ENCODE measurements at places on chromosomes 2 and 18.

DNA sequence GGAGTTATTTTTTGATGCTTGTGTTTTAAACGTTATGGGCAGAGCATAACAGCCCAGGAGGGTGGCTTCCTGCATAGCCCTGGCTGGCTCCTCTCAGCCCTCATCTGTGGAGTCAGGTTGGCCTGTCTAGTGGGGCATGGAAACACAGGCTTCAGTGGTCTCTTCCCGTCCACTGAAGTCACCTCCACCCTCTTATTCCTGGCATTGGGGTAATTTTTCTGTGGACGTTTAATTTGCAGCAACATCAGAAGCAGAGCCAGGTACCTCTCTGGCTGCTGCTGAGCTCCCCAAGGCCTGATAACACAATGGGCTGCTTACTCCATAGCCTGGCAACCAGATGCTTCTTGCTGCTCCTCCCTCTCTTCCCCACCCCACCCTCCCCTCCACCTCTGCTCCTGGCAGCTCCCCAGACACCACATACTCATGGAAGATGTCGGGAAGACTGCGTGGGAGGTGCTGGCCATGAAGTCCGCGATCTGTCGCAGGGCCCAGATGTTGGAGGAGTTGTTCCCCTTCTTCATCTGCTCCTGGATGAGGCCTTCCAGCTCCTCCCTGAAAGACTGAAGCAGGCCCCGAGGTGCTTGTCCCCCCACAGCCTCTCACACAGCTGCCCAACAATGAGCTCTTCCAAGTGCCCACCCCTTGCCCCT is 64.0 kb downstream of the ADD2 start:
- DNase-seq: no peak

GRCh38 chr2:119841550-119841949 is 81.8 kb downstream of the PTPN4 start:
- no peak for DNase-seq

- no peak for DNase-seq
These were observed 103.8 kb downstream of the GAREM1 start for GRCh38 chr18:32366586-32367538.

- DNase-seq: no peak
These were observed 674.9 kb upstream of the FANCL start for GRCh38 chr2:58916063-58916462.

- no peak for DNase-seq
These were observed 5.9 kb downstream of the NFATC1 start for GRCh38 chr18:79401494-79402208.

- DNase-seq: no peak
These were observed 44.7 kb downstream of the AFTPH start for GRCh38 chr2:64568836-64569235.

DNA sequence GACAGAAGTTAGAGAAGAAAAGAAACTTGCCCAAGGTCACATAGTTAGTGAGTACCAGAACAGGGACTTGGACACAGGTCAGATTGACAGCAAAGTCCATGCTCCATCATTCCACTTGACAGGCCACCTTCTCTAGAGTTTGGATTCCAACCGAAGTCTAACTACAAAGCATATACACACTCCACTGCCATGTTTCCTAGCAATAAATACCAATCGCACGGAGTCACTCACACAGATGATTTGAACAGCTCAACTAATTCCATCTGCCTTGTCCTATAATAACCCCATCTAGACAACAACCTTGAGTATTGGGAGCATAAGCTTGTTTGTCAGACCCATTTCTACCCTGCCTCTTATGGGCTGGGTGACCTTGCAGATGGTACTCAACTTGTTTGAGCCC is 334.6 kb upstream of the MGAT5 start:
- no peak for DNase-seq

GRCh38 chr18:10928011-10928771 is 221.2 kb downstream of the PIEZO2 start:
- no peak for DNase-seq

GRCh38 chr2:134502104-134502503 is 216.7 kb downstream of the TMEM163 start:
- no peak for DNase-seq

- DNase-seq: no peak
These were observed 213.6 kb downstream of the NR4A2 start for GRCh38 chr2:156118753-156119416.

- DNase-seq: no peak
These were observed 61.1 kb upstream of the RPL31 start for GRCh38 chr2:100940766-100941645.

GRCh38 chr2:181784556-181784955 is 104.2 kb upstream of the NEUROD1 start:
- no peak for DNase-seq

- no peak for DNase-seq
These were observed 171.9 kb downstream of the AGAP1 start for GRCh38 chr2:235665661-235666212.

DNA sequence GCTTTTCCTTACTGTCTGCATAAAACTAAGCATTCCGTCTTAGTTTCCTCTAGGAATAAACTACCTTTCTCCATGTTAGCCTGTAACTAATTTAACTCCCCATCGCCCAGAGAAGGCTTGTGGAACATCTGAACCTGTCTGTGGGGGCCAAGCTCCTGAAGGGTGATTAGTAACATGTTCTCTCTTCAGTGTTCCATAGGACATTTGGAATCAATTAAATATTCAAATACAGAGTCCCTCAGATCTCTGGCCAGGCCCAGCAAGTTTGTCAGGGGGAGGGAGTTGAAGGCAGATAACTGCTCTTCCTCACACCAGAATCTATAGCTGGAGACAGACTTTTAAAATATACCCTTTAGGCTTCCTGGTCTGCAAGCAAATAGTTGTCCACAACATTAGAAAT is 8.8 kb downstream of the RDH14 start:
- no peak for DNase-seq

DNA sequence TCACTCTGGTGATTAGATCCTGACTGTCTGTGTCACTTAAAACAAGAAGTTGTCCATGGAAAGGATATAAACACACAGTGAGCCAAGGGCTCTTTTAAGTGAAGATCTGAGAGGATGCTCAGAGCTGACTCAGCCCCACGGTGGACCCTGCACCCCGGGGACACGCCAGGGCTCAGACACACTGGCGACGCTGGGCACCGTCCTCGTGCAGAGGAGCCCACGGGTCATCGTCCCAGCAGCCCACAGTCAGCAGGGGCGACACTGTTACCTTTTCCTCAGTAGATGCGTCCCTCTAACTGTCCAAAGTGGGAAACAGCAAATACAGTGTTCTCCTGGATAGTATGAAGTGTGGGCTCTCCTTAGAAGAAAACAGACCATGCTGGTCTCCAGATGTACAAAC is 225.6 kb downstream of the HDAC4 start:
- no peak for DNase-seq

DNA sequence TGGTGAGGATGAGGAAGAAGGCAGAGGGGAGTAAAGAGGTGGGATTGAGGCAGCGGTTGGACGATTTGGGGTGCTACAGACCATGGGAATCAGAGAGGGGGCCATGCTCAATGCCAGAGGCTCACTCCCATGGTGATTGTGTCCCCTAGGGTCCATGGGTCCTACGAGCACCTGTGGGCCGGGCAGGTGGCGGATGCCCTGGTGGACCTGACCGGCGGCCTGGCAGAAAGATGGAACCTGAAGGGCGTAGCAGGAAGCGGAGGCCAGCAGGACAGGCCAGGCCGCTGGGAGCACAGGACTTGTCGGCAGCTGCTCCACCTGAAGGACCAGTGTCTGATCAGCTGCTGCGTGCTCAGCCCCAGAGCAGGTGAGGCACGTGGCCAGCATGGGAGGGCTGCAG is 5.2 kb downstream of the CAPN10 start:
- no peak for DNase-seq

GRCh38 chr2:46001741-46002506 is 295.3 kb upstream of the EPAS1 start:
- no peak for DNase-seq

GRCh38 chr18:74251297-74252038 is 40.3 kb downstream of the CYB5A start:
- DNase-seq: no peak

DNA sequence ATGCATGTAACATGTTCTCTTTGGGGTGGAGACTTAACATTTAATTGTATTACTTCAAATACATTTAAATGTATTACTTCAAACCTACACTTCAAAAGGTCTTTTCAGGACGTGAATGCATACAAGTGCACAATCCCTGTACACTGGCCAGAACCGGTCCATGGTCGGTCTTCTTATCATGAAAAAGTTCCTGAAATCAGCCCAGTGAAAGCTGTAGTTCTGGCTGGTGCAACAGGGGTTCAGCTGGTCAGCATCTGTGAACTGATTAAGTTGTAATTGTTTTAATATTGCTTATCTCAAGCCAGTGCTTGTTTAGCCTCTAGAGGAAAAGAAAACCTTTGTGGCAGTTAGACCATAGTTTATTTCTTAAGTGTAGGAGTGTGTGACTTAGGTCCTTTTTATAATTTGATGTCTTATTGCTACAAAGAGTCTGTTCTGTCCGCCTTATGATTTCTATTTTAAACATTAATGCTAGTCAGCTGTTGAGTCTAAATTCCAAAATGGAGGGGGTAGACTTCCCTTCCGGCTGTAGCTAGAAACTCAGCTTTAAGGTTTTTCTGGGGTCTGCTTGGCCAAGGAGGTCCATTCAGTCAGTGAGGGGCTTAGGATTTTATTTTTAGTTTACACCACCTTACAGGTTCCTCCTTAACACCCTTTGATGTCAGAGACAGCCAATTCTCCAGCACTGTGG is 768 bp upstream of the CYBRD1 start:
- no peak for DNase-seq

- DNase-seq: no peak
These were observed 73.1 kb upstream of the RMDN2 start for GRCh38 chr2:37851828-37852584.

DNA sequence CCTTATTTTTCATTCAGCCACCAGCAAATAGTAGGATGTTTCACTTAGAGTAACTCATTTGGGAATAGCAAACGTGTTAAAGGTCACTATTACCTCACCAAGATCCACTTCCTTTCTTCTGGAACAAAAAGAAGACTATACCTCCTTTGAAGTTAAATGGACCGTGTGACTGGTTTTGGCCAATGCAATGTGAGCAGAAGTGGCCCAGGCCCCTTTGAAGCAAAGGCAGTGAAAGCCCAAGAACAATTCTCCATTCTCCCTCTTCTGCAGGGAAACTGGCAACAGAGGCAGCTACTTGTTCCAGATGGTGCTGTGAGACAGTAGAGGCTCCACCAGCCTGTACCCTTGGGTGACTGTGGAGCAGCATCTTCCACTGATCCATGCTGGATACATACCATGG is 11.3 kb upstream of the MALL start:
- no peak for DNase-seq

DNA sequence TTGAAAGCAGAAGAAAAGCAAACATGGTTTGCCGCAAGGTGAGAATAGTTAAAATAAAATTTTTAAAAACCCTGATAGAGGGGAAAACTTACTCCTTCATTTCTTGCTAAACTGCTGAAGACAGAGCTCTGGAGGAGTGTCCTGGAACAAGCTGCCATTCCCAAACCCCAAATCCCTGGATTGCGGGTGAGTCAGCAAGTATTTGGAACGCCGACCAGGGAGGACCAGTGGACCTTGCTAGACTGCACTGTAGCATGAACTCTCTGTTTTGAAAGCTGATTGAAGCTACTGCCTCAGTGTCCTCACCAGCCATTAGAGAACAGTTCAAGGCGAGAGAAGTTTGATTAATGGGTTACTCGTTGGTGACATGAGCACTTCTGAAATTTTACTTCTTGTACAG is 99.4 kb upstream of the RASGRP3 start:
- DNase-seq: peak; percentile 67

DNA sequence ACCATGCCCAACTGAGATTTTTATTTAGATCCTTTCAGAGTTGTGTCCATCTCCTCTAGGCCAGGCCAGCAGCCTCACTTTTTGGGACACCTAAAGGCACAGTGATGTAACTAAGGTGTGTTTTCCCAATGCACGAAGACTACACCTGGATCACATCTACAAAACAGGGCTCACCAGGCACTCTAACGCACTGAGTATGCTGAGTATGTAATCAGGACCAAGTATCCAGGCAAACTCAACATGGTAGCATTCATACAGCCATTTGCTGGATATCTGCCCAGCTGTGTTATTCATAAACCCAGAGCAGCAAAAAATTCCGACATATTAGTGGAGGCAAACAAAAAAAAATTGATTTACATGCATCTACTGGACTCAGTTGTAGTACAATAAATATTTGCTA is 33.8 kb downstream of the LPIN2 start:
- DNase-seq: peak; percentile 43

GRCh38 chr2:18924886-18925285 is 335.5 kb upstream of the NT5C1B start:
- DNase-seq: no peak

DNA sequence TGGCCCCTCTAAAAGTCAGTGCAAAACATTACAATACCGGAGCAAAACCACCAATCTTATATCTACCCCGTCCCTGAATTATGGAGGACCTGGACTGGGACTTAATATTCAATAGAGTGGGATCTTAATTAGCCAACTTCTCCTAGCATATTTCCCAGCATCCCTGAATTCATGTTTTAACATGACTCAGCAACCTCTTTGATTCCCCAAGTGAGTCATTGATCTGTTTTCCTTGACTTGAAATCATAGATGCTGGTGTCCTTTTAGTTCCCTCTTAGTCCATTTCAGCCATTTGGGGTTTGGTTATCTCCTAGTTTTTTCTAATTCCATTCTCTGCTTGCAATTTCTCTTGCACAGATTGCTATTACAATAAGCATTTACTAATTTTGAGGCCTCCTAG is 677.7 kb upstream of the CELF4 start:
- DNase-seq: no peak

DNA sequence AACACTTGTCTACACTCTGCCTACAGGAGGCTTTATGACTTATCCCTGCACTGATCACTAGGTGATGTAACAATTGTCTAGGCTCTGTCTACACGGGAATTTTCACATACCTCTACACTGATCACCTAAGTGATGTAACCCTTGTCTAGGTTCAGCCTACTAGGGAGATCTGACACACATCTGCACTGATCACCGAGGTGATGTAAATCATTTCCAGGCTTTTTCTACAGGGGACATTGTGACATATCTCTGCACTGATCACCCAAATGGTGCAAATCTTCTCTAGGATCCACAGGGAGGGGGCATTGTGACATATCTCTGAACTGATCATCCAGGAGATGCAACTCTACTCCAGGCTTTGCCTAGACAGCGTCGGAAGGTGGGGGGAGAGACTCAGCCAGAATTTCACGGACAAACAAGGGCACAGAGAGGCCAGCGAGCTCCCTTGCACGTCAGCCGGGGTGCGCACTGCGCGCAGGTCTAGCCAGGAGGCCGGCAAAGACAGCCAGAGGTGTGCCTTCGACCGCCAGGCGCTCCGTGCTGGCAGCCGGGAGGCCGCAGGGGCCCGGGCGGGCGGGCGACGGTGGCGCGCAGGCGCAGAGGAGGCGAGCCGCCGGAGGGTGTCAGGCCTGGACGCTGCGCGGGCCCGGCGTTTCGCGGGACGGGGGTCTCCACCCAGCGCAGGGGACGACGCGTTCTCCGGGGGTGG is 46.9 kb upstream of the USP14 start:
- DNase-seq: no peak

- DNase-seq: no peak
These were observed 23.2 kb downstream of the DOCK10 start for GRCh38 chr2:225019105-225019504.

GRCh38 chr18:63342206-63342605 is 22.6 kb upstream of the BCL2 start:
- no peak for DNase-seq

Data from stromal cell of bone marrow (primary cell).